ENCODE measurements at places on chromosomes 7 and 10.
A peak's percentile ranks its signal among the peaks of the same experiment; 100 is the strongest.

GRCh38 chr10:2509081-2509531 is 558.2 kb upstream of the PFKP start:
- DNase-seq: no peak

GRCh38 chr7:44274623-44274975 is 50.8 kb downstream of the CAMK2B start:
- DNase-seq: no peak

DNA sequence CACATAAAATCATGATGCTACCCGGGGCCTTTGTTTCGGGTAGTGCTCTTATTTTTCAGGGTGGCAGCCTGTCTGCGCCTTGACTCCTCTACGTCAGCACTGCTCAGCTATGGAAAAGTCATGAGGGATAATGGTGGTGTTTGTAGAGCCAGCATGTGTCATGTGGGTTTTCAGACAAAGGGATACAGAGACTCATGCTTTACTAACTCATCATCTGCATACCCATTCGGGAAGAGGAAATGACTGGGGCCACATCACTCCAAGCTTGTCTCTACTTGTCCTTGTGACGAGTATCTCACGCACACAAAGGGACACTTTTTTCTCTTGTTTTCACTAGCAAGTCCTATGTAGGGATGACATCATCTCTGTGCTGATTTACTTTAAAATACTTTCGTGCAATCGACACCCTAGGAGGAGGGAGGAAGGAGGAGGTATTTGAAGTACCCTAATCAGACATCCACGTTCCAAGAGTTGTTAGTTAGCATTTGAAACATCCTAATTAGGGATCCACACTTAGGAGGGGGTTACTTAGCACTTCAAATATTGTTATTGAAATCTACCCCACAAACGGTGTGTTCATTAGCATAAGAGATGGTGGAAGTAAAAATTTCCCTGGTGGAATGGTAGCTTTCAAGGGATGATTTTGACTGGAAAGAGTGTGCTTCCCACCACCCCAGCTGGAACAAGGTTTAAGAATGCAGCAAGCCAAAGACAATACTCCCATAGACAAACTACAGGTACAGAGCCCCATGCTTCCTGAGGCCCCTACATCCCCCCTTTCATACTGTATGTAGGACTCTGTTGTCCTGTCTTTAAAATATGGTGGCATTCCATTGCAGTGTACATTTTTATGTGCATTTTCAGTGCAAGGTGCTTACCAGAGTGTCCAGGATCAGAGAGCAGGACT is 52.0 kb downstream of the THNSL1 start:
- no peak for DNase-seq

DNA sequence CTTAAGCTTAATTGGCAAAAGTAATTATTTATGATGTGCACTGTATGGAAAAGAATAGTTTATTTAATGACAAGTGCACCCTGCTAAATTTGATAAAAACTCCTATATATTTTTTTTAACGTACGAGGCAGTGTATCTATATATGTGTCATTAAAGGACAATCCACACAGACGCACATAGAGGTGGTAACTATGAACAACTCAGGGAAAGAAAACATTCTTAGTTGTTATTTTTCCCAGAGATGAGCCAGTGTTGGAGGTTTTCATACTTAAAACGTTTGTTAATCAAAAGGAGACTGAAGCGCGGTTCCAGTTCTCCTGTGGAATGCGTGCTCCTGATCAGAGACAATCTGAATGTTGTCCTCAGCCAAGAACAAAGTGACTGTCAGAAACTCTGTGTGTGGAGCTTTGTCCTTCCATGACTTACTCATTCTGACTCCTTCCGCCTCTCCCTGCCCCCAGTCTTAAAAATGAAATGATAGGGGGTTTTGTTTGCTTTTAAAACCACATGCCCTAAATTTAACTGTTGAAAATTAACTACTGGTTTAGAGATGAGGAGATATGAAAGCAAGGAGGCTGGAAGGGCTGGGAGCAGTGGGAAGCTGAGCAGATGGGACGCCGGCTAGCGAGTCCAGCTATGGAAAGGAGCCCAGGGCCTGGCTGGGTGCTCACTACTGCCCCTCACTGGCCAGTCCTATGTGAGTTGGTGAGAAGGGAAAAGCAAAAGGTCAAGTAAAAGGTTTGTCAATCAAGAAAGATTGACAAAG is 99.6 kb downstream of the SVIL start:
- DNase-seq: no peak

DNA sequence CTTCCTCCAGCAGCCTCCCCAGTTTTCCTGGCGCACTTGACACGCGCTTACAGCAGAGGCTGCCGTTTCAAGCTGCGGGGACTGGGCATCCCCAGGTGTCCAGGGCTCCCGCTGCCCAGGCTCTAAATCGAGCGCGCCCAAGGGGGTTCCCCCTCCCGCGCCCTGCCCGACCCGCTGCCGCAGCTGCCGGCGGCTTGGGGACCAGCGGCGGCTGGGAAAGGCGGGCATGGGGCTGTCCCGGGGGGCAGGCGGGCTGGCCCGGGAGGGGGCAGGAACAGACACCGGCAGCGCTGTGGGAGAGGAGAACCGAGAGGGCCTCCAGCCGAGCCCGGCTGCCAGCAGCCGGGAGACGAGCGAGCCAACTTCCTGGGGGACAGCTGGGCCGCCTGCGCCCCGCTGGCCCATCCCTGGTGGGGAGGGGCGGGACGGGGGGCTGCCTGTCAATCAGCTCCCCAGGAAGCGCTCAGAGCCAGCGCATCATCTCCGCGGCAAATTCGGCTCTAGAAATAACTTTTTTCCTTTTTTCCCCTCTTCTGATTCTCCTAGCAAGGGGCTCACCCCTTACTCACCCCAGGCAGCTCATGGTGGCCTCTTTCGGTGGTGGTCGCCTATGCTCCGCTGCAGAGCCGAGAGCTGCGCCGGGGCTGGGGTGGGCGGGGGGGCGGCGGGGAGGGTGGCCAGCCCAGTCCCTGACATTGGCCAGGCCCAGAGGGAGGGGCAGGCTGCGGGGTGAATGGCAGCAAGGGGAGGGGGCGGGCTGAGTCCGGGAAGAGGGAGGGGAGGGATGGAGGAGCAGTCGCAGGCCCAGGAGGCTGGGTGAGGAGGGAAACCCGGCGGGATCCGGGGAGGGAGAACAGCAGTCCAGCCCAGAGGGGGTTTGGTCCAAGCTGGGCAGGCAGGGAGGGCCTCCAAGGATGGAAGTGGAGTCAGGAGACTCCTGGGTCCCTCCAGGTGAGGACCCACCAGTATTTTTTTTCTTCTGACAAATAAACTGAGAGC is 14.7 kb downstream of the GRID2IP start:
- DNase-seq: no peak

- no peak for DNase-seq
Observed at GRCh38 chr10:29874606-29875269, 184.6 kb downstream of the JCAD start.

DNA sequence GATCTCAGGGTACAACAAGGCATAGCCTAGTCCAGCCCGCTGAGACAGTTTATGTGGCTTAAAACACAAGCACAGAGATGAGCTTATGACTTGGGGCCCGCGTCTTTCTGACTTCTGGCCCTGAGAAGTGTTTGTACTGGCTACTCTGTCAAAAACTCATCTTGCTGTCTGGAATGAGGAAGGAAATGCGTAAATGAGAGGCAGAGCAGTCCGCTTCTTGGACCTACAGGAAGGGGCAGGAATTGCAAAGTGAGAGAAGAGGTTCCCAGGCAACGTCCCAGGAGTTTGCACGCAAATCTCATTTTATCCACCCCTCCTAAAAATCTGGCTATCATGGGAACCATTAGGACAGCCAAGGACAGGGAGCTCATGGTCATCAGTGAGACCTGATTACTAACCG is 5.5 kb downstream of the ANXA11 start:
- no peak for DNase-seq

DNA sequence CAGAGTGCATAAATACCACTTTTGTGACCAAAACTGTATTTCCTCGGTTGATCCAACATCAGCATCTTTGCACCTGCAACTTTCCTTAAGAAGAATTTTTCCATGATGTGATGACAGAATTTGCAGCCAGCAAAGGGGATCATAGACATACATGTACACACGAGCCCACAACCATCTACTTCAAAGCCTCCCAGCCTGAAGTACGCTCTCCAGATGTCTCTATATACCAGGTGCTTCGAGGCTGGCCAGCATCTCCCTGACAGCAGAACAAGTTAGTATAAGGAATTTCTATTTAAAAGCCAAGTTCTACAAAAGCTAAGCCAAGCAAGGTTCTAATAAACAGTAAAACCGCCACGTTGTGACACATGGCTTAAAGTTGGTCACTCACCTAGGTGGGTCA is 328.5 kb downstream of the KCNMA1 start:
- no peak for DNase-seq

DNA sequence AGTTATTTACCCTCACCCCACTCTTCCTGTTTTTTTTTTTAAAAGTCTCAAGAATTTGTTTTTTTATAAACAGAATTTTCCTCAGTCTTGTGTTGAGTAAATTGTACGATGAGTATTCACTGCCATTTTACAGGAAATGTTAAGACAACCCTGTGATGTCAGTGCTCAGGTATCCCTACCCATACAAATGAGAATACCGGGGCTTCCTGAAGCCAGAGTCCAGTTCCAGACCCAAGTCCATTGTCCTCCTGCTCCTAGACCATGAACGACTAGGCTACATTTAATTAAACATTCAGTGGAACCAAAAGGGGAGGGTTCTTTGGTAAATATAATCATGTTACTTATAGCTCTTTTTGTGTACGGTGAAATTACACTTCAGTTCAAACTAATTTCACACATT is 79.2 kb downstream of the GNAI1 start:
- DNase-seq: no peak

GRCh38 chr10:75187961-75188426 is 22.6 kb upstream of the VDAC2 start:
- DNase-seq: peak; percentile 72

DNA sequence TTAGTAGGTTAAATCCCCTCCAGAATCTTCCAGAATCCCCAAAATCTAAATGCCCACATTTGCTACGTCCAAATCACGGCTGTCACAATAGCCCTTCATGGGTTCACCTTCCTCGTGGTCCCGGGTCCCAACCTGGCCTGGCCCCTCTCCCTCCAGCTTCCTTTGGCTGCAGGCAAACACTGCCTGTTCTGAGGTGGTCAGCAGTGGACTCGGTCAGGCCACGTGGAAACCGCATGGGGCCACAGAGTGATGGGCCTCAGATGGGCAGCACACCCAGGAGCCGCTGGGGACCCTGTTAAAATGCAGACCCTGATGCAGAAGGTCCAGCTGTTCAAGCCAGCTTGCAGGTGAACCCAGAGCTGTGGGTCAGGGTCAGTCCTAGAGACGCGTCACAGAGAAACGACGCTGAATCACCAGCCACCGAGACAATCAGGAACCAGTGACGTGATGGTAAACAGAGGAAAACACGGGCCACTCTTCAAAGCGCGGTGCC is 588.6 kb downstream of the DNAJB6 start:
- no peak for DNase-seq

DNA sequence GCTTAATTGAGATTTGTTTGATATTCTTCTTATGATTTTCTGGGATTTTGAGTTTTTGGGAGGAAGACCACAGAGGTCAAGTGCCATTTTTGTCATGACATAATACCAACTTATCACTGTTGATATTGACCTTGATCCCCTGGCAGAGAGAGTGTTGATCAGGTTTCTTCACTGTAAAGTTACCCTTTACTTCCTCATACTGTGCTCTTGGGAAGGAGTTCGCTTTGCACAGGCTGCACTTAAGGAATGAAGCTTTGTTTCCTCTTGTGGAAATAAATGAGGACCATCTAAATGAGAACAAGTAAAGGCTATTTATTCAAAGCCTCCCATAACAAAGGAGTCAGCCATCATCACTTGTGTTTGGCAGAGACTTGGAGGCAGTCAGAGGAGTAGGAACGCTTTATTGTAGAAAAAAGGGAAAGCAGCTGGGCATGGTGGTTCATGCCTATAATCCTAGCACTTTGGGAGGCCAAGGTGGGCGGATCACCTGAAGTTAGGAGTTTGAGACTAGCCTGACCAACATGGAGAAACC is 16.1 kb downstream of the ST7 start:
- DNase-seq: no peak

DNA sequence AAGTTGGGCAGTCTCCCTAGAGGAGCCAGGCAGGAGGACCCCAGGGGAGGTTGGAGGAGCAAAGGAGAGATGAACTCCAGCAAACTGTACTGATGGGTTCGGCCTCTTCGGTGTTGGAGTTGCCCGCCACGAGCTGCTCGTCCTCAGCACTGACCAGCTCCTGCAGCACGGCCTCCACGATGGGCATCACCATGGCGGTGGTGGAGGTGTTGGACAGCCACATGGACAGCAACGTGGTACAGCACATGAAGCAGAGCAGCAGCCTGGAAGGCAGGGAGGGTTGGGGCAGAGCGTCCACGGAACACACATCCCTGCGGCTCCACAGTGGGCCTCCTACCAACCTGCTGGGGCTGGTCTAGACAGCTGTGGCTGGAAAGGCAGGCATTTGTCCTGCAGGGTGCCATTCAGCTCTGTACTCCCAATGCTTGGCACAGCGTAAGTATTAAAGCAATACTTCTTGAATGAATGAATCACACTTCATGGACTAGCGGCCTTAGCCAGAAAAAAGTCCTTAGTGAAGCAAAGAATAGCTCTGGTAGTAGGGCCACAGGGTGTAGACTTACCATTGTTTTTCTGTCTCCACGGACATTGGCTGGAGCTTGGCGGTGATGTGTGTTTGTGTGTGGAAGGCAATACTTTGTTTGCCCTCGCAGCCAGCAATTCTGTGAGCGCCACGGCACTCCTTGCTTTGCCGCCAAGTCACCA is 21.8 kb downstream of the SLC13A4 start:
- DNase-seq: no peak

DNA sequence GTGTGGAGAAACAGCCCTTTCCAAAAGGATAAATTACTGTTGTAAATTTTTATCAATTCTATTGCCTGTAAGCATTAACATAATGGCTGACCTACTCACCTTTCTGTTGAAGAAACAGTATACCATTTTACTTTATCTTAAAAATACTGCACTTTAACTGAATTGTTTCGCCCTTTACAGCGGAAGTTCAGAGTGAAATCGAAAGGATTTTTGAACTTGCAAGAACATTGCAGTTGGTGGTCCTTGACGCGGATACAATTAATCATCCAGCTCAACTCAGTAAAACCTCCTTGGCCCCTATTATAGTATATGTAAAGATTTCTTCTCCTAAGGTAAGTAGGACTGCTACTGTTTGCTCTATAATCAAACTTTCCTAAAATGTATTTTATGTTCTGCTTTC is 117.5 kb downstream of the NSUN6 start:
- DNase-seq: no peak

DNA sequence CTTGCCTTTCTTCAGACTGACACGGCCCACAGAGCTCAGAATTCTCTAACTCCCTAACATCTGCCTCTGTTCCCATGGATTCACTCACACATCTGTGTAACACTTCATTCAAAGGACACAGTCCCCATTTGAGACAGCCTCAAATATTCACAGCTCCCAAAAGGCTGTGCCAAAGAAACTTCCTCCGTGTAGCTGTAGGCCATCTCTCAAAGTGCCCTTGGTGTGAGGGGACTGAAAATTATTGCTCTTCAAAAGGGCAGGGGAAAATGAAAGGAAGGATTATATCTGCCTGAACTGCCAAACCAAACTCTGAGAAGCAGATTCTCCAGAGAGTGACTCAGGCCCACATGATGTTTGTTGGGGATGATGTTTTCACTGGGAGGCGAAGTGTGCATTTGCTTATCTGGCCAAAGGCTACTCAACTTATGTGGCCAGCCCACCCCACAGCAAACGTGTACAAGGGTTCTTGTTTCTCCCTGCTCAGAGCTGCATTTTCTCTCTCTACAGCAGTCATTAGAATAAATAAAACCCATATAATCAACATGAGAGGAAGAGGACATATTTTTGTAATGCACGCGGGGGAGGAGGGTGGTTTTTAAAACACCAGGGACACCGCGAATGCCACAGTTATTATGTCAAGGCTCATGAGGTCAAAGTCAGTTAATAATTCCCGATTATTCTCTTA is 302.4 kb upstream of the NFE2L3 start:
- no peak for DNase-seq

- no peak for DNase-seq
Observed at GRCh38 chr10:119029613-119030420, at the start of gene NANOS1. Gene NANOS1, plus strand, starts transcription at chr10:119029714. Its CDS starts 88 bp downstream, at chr10:119029802.
